ENCODE measurements at places on chromosomes 2 and 18.
A peak's percentile ranks its signal among the peaks of the same experiment; 100 is the strongest.

- no peaks in the 10 kb centered on the region for H3K36me3 ChIP-seq
- no peak overlapping the region for H3K27ac ChIP-seq
- no peak overlapping the region for H3K4me3 ChIP-seq
- no peaks in the 10 kb centered on the region for H3K27me3 ChIP-seq
- peaks cover 18% of the 10 kb centered on the region for H3K4me1 ChIP-seq
- DNase-seq = no peak
Observed at GRCh38 chr2:65054749-65055421, 1.3 kb upstream of the CEP68 start.

DNA sequence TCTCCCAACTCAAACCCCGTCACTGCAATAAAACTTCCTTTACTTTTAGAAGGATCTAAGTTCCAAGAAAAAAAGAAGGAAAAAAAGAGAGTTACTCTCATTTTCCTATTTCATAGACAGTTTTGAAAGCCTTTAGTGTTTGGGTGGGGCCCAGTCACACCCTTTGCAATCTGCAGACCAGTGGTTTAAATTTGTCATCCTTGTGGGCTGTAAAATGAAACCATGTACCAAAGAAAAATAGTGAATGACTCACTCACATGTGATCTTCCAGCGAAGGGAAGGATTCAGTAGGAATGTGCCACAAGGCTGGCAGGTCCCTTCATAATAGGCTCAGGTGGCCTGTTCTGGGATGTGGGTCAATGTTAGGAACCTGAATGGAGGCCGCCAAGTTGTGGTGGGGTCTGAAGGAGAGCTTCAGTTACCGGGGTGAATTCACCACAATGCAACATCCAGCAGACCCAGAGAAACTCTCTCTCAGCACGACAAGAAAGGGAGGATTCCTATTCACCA is 28.3 kb downstream of the ANXA4 start:
- no peaks in the 10 kb centered on the region for H3K27me3 ChIP-seq
- no peak overlapping the region for H3K4me3 ChIP-seq
- H3K4me1 ChIP-seq = peaks cover 9% of the 10 kb centered on the region
- no peaks in the 10 kb centered on the region for H3K36me3 ChIP-seq

GRCh38 chr2:75896779-75897366 is 186.2 kb upstream of the GCFC2 start:
- H3K27ac ChIP-seq = no peak overlapping the region
- H3K4me1 ChIP-seq = no peaks in the 10 kb centered on the region
- H3K27me3 ChIP-seq = no peaks in the 10 kb centered on the region
- DNase-seq = no peak
- H3K4me3 ChIP-seq = no peak overlapping the region
- no peaks in the 10 kb centered on the region for H3K36me3 ChIP-seq

- H3K4me3 ChIP-seq = no peak overlapping the region
- H3K27me3 ChIP-seq = no peaks in the 10 kb centered on the region
- no peak overlapping the region for H3K27ac ChIP-seq
- DNase-seq = no peak
Observed at GRCh38 chr2:31240381-31241365, 6.7 kb downstream of the EHD3 start.

- no peaks in the 10 kb centered on the region for H3K36me3 ChIP-seq
- no peaks in the 10 kb centered on the region for H3K27me3 ChIP-seq
- no peaks in the 10 kb centered on the region for H3K4me1 ChIP-seq
- no peak for DNase-seq
- H3K27ac ChIP-seq = no peak overlapping the region
- H3K4me3 ChIP-seq = no peak overlapping the region
Observed at GRCh38 chr2:46175419-46175818, 121.8 kb upstream of the EPAS1 start.

DNA sequence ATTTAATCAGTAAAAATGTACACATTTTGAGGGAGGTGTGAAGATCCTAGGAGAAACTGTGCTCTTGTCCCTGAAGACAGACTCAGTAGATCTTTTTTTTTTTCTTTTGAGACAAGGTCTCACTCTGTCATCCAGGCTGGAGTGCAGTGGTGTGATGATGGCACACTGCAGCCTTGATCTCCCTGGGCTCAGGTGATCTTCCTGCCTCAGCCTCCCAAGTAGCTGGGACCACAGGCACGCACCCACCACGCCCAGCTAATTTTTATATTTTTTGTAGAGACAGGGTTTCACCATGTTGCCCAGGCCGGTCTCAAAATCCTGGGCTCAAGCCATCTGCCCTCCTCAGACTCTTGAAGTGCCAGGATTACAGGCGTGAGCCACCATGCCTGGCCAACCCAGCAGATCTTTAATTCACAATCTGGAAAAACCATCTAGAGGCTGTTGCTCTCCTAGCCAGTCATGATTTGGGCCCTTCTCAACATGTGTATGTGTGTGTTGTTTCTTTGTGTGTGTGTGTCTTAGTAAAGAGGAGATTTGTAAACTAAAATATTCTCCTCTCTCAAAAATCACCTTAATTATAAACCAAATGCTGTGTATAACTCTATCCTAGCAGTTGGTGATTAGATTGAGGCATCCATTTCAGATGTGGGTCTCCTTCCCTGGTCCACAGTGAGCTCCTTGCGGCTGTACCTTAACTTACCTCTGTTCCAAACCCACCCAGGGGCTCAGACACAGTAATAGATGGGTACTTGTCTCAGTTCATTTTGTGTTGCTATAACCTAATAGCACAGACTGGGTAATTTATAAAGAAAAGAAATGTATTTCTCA is 3.9 kb upstream of the MYCN start:
- no peak overlapping the region for H3K4me3 ChIP-seq
- no peaks in the 10 kb centered on the region for H3K36me3 ChIP-seq
- DNase-seq = no peak
- H3K4me1 ChIP-seq = no peaks in the 10 kb centered on the region
- H3K27ac ChIP-seq = no peak overlapping the region

DNA sequence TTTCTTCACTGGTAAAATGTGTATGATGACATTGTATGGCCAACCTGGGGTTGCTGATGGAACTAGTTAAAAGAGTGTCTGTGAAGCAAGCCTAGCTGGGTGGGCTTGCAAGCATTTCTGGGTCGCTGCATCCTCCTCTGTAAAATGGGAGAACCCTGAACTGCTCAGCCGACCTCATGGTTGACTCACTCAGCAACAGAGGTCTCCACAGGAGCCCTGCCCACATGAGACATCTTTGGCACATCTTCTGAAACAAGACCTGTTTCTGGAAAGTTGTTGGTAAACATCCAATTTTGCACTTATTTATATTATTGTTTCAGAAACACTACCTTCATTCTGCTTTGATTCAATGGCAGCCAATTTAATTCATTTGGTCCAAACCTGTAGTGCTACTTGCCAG is 52.6 kb downstream of the BCL11A start:
- H3K4me3 ChIP-seq = no peak overlapping the region
- no peak for DNase-seq
- no peaks in the 10 kb centered on the region for H3K27me3 ChIP-seq
- no peaks in the 10 kb centered on the region for H3K36me3 ChIP-seq

- H3K27ac ChIP-seq = no peak overlapping the region
- H3K36me3 ChIP-seq = no peaks in the 10 kb centered on the region
- no peaks in the 10 kb centered on the region for H3K27me3 ChIP-seq
- H3K4me1 ChIP-seq = no peaks in the 10 kb centered on the region
Observed at GRCh38 chr2:170848587-170848986, 31.9 kb downstream of the GAD1 start.

- peaks cover 8% of the 10 kb centered on the region for H3K4me1 ChIP-seq
- DNase-seq = peak; percentile 84
- peak within 1 kb of the TSS; percentile 72 for H3K27ac ChIP-seq
- no peaks in the 10 kb centered on the region for H3K36me3 ChIP-seq
- peaks cover 14% of the 10 kb centered on the region for H3K27me3 ChIP-seq
Observed at GRCh38 chr2:63050334-63051041, at the start of gene OTX1. Gene OTX1, plus strand, starts transcription at chr2:63050830. Its CDS starts 2,161 bp downstream, at chr2:63052991.

GRCh38 chr18:59563176-59563785 is 133.9 kb downstream of the CCBE1 start:
- H3K4me1 ChIP-seq = no peaks in the 10 kb centered on the region
- no peak for DNase-seq
- no peak overlapping the region for H3K4me3 ChIP-seq
- no peaks in the 10 kb centered on the region for H3K36me3 ChIP-seq

GRCh38 chr2:76391678-76392077 is 681.0 kb upstream of the GCFC2 start:
- H3K27me3 ChIP-seq = no peaks in the 10 kb centered on the region
- no peak for DNase-seq
- H3K27ac ChIP-seq = no peak overlapping the region
- no peak overlapping the region for H3K4me3 ChIP-seq
- no peaks in the 10 kb centered on the region for H3K36me3 ChIP-seq

DNA sequence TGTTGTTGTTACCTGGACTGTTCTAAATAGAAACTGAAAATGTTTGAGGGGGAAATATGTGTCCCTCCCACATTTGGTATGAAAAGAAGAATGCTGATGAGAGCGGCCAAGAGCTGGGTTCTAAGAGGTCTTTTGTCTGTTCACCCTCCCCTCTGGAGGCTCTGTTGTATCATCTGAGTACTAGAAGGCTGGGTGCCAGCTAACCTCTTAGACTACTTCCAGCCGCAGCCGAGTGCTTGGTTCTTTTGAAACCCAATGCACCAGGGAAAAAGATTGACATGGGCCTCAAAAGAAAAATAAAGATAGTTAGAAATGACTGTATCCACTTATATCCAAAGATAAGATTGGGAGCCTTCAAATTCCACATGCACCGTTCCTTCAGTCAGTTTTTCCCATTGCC is 255.9 kb downstream of the TXNL1 start:
- no peaks in the 10 kb centered on the region for H3K4me1 ChIP-seq
- H3K36me3 ChIP-seq = no peaks in the 10 kb centered on the region
- H3K27ac ChIP-seq = no peak overlapping the region

GRCh38 chr2:190875891-190876290 is 4.7 kb upstream of the GLS start:
- no peak overlapping the region for H3K27ac ChIP-seq
- no peak overlapping the region for H3K4me3 ChIP-seq
- no peaks in the 10 kb centered on the region for H3K27me3 ChIP-seq
- H3K4me1 ChIP-seq = no peaks in the 10 kb centered on the region
- H3K36me3 ChIP-seq = no peaks in the 10 kb centered on the region

DNA sequence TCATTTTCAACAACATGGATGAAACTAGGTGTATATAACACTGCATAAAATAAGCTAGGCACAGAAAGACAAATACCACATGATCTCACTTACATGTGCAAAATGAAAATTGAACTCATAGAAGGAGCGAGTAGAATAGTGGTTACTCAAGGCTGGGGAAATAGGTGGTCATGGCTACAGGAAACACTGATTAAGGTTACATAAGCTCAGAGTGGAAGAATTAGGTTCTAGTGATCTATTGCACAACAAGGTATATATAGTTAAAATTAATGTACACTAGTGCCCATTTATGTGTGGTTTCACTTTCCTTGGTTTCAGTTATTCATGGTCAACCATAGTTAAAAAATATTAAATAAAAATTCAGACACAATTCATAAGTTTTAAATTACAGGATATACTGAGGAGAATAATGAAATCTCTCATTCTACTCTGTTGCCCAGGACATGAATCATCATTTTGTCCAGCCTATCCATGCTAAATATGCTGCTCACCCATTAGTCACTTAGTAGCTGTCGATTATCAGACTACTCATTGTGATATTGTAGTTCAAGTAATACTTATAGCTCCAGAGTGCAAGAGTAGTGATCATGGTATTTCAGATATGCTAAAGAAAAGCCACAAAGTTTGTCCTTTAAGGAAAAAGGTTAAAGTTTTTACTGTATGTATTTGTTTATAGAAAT is 1530.9 kb upstream of the LRRTM1 start:
- no peaks in the 10 kb centered on the region for H3K4me1 ChIP-seq
- no peak overlapping the region for H3K27ac ChIP-seq
- DNase-seq = no peak

GRCh38 chr2:47091118-47091517 is 64.0 kb downstream of the STPG4 start:
- H3K27me3 ChIP-seq = no peaks in the 10 kb centered on the region
- no peak overlapping the region for H3K4me3 ChIP-seq
- H3K4me1 ChIP-seq = no peaks in the 10 kb centered on the region
- H3K36me3 ChIP-seq = no peaks in the 10 kb centered on the region

DNA sequence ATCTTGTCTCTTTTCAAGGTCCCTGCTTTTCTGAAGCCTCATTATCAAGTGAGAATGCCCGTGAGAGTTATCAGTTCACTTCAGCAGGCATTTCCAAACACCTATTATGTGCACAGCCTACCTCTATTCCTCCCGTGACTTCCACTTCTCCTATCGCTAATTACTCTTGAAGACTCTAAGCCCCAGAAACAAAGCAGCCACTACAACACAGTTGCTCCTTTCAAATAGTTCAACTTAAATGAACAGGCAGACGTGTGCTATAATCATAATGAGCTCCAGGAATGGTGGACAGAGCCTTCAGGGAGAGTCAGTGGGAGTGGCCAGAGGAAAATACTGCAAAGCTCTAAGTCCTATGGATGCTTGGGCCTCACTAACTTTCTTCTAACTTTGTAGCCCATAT is 159.0 kb downstream of the RDH14 start:
- no peaks in the 10 kb centered on the region for H3K36me3 ChIP-seq
- no peak overlapping the region for H3K27ac ChIP-seq
- no peak overlapping the region for H3K4me3 ChIP-seq
- H3K27me3 ChIP-seq = no peaks in the 10 kb centered on the region

GRCh38 chr2:58039170-58039611 is 7.4 kb upstream of the VRK2 start:
- peaks cover 3% of the 10 kb centered on the region for H3K4me1 ChIP-seq
- DNase-seq = no peak
- H3K27me3 ChIP-seq = no peaks in the 10 kb centered on the region
- no peaks in the 10 kb centered on the region for H3K36me3 ChIP-seq
- no peak overlapping the region for H3K27ac ChIP-seq

GRCh38 chr18:31581498-31582197 is 10.0 kb upstream of the TTR start:
- no peaks in the 10 kb centered on the region for H3K36me3 ChIP-seq
- no peak overlapping the region for H3K4me3 ChIP-seq
- H3K27me3 ChIP-seq = no peaks in the 10 kb centered on the region
- H3K4me1 ChIP-seq = no peaks in the 10 kb centered on the region
- no peak for DNase-seq

DNA sequence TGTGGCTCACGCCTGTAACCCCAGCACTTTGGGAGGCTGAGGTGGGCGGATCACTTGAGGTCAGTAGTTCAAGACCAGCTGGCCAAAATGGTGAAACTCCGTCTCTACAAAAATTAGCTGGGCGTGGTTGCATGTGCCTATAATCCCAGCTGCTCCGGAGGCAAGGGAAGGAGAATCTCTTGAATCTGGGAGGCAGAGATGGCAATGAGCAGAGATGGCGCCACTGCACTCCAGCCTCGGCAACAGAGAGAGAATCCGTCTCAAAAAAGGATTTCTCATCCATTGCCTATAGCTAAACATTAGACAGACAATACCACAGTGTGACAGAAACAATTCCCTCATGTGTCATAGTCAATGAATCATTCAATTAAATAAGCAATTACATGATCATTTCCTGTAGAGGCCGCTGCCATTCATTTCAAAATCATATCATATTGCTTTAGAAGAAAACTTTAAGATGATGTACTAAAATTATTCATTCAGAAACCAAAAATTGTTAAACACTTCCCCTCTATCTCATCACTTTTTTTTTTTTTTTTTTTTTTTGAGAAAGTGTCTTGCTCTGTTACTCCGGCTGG is 69.5 kb upstream of the TGIF1 start:
- no peak overlapping the region for H3K4me3 ChIP-seq
- H3K36me3 ChIP-seq = no peaks in the 10 kb centered on the region
- no peak overlapping the region for H3K27ac ChIP-seq
- no peak for DNase-seq

- H3K4me1 ChIP-seq = no peaks in the 10 kb centered on the region
- no peak for DNase-seq
- no peaks in the 10 kb centered on the region for H3K27me3 ChIP-seq
- H3K27ac ChIP-seq = no peak overlapping the region
- no peak overlapping the region for H3K4me3 ChIP-seq
- H3K36me3 ChIP-seq = no peaks in the 10 kb centered on the region
Observed at GRCh38 chr2:127097471-127097765, 9.5 kb downstream of the BIN1 start.

All from pancreas (tissue), 10 donors.